NCI-H748 treated with DMSO at 0.1 percent for 48 hours (cell line): ENCODE measurements at places on chromosomes 3 and 15.

GRCh38 chr3:114466251-114466650, 172.4 kb downstream of the TIGIT start:
- no peak for DNase-seq

- no peak for DNase-seq
These were observed 130.8 kb downstream of the UACA start for GRCh38 chr15:70632491-70633102.

DNA sequence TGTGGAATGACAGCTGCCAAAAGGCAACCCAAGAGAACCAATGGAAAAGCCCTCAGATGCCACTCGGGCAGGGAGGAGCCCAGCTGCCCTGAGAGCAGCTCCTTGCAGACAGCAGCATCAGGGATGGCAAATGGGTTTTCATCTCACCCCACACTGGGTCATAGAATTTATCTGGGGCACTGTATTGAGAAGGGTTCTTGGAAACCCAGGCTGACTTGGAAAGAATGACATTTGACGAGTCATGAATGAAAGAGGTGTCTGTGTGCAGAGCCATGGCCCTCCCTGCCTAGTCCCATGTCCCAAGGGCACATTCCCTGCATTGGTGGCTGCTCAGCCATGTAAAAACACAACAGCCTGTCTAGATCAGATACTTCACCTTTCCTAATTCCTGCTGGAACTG, 157.9 kb upstream of the BHLHE40 start:
- DNase-seq = no peak

DNA sequence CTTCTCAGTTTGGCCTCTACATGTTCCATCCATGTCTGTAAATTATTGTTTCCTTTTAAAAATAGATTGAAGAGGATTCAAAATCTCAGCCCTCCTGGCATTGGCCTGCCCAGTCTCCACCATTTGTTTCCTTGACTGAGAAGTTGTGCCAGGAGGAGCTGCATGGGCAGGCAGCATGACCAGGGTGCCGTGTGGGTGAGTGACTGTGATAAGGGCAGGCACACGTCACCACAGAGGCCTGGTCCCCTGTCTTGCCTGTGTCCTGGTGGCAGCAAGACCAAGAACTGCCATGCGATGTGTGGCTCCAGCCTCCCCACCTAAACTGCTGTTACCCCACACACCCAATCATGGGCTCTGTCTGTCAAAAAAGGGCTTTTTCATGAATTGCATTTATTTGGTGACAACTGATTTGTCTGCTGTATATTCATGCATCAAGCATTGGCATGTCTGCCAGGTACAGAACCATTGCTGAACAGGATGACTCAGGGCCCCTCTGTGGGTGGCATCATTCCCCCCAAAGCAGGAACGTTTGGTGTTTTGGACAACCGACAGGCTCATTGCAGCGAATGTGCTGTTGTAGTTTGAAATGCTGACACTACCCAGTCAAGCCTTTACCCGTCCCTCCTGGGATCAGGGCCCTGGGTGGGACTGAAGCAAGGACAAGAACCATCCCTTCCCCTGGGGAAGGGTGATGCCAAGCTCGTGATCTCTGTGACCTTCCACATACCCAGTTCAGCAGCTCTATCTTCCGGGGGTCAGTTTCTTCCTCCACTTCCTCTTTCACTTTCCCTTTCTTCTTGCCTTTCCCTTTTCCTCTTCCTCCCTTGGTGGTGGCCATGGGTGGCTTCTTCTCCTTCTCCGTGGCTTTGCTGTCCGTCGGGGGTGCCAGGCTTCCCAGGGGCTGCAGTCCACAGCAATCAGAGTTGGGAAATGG, 51.6 kb downstream of the TRPM1 start:
- DNase-seq = no peak

DNA sequence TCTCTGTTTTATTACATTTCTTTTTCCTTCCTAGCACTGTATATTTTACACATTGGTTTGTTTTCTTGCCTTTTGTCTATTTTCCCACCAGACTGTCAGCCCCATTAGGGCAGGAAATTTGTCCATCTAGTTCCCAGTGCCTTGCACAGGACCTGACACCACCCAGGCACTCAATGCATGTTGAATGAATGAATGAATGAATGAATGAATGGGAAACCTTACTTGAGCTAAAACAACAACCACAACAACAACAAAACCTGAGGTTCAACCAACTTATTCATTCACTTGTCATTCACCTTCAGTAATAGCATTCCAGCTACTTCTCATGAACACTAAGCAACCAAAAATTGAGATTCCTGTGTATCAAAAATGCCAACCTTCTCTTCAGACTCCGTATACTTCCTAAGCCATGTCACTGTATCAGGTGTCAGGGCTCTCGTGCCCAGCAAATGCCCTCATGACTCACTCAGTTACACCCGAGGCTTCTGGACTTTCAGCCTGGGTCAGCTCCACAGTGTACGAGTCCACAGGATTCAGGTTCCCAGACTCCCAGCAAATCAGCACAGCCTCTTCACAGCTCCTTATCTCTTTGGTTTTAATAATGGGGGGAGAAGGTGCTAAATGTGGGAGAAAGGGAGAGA, 37.3 kb downstream of the FSD2 start:
- DNase-seq = no peak

GRCh38 chr3:71600646-71601288, 17.2 kb upstream of the FOXP1 start:
- no peak for DNase-seq

GRCh38 chr3:178072391-178073305, 463.6 kb upstream of the KCNMB2 start:
- DNase-seq = no peak

DNA sequence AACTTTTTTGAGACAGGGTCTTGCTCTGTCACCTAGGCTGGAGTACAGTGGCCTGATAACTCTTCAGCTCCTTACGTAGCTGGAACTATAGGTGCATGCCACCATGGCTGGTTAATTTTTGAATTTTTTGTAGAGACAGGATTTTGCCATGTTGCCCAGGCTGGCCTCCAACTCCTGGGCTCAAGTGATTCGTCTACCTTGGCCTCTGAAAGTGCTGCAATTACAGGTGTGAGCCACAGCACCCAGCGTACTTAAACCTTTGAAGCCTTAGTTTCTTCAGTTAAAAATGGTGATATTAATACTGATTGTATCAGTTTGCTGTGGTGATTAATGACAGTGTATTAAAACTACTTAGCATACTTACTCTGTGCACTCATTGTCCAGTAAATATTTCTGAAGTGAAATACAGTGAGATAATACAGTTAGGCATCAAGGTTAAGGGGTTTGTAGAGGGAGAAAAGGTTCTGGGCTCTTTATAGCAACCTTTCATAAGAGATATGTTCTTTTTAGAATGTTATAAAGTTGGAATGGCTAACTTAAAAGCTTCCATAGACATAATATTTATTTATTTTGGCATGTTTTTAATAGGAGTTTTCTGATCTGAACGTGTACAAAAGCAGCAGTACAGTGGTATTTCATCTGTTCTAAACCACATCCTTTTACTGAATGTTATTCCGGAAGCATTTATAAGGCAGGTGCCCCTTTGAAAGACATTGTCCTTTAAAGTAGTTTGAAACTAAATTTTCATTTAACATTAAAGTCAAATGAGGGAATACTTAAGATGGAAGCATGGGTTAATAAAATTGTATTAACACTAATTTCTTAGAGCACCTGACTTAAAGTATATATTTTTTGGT, 23.6 kb downstream of the NCK1 start:
- DNase-seq = no peak
